ENCODE measurements at places on chromosomes 5 and 9.

- no peak for DNase-seq
These were observed 47.7 kb upstream of the TMC1 start for GRCh38 chr9:72473474-72474261.

- no peak for DNase-seq
These were observed 44.1 kb downstream of the GAS1 start for GRCh38 chr9:86902991-86903733.

DNA sequence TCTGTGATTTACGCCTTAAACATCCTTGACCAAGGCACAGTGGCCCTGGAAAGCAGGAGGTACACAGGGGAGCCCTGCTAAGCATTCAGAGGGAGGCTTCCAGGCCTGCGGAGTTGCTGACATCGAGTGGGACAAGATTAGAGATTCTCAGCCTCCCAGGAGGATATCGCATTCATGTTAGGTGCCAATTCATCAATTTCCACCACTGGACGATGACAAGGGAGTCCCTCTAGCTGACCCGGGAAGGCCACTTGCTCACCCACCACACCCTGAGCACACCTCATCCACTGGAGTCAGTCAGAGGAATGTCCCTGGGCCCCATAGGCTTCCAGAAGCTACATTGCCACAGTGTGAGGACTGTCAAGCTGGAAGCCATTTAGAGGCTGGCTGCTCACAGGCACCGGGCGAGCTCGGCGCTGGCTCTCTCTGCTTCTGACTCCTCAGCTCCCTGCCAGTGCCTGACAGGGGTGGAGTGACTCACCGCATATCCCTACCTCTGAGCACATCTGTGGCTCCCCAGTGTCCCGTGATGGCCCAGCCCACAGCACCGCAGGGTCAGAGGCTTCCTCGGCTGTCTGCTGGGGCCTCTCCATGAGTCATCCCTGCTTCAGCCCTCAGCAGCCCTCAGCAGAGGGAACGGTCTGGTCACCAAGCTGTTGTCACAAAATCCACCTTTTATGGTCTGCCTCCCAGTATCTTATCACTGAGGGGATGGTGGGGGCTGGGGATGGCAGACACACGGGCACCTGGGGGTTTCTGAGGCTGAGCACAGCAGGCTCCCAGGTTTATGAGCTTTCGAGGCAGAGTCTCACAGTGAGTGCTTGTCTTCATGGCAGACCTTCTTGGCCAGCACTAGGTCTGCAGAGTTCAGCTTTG, 117.5 kb downstream of the ZNF608 start:
- no peak for DNase-seq

DNA sequence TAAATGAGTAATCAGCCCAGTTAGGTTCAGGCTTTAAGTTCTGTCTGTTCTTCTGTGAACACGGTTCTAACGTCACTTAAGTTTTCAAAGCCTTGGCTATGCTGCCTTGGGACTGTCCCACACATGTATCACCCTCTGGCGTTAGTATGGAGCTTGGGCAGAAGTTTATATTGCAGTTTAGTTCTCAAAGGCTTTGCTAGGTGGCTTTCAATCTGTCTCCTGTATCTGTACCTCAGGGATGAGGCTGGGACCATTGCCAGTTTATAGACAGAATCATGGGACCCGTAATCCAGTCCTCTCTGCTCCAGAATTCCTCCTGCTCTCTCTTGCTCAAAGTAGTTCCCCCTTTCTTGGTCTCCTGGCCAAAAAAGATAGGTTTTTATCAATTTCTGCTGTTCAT, 12.1 kb downstream of the C9orf40 start:
- no peak for DNase-seq

DNA sequence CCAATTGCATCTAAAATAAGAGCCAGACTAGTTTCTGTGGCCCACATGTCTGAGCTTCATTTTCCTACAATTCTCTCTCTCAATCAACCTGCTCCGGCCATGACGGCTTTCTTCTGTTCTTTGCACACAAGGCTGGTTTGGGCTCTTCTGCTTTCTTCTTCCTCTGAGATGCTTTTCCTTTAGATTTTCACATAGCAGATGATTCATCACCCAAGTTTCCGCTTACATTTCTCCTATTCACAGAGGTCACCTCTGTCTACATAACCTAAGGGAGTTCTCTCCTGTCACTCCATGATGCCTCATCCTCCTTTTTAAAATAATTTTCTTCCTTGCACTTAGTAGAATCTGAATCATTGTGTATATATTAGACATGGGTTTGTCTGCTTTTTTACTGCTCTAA, 334.6 kb upstream of the TUSC1 start:
- DNase-seq, result no peak

- no peak for DNase-seq
These were observed 66.0 kb upstream of the GNA14 start for GRCh38 chr9:77714077-77714549.

- no peak for DNase-seq
These were observed 45.7 kb upstream of the ORM1 start for GRCh38 chr9:114276908-114277821.

Data from stimulated activated CD4-positive, alpha-beta T cell treated with anti-CD3 and anti-CD28 coated beads, Interleukin-12 subunit alpha, Interleukin-12 subunit beta, amount 100 ng/mL, for 24 hours (primary cell).